GM04504 (cell line): ENCODE measurements at places on chromosomes 7 and 10.
A peak's percentile ranks its signal among the peaks of the same experiment; 100 is the strongest.

DNA sequence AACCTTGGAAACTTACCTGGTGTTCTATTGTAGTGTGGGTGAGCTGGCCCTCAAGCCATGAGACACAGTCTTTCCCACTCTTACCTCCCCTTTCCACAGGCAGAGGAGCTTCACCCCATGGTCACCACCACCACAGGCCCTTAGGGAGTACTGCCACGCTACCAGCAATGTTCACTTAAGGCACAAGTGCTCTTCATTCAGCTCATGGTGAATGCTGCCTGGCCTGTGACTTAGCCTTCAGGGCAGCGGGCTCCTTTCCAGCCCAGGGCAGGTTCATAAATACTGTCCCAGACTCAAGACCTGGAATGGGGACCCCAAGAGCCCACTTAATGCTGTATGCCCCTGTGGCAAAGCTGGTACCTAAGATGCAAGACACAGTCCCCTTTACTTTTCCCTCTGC is 109.4 kb downstream of the MYO3A start:
- no peak for DNase-seq

DNA sequence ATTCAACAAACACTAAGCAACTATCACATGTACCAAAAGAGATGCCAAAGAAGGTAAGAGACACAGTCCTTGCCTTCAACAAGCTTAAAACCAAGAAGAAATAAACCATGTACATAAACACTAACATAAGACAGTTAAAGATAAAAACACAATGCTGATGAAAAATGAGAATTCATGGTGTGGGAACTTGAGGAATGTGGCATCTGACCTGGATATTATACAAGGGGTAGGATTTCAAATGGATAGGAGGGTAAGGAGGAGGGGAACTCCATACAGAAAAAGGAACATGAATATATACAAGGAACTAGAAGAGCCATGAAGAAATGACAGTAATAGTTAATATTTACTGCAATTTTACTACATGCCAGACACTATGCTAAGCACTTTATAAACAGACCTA is 11.0 kb downstream of the HIBADH start:
- DNase-seq, result no peak

- DNase-seq, result peak; percentile 6
Observed at GRCh38 chr10:80535671-80536360, 1.9 kb upstream of the SH2D4B start.

DNA sequence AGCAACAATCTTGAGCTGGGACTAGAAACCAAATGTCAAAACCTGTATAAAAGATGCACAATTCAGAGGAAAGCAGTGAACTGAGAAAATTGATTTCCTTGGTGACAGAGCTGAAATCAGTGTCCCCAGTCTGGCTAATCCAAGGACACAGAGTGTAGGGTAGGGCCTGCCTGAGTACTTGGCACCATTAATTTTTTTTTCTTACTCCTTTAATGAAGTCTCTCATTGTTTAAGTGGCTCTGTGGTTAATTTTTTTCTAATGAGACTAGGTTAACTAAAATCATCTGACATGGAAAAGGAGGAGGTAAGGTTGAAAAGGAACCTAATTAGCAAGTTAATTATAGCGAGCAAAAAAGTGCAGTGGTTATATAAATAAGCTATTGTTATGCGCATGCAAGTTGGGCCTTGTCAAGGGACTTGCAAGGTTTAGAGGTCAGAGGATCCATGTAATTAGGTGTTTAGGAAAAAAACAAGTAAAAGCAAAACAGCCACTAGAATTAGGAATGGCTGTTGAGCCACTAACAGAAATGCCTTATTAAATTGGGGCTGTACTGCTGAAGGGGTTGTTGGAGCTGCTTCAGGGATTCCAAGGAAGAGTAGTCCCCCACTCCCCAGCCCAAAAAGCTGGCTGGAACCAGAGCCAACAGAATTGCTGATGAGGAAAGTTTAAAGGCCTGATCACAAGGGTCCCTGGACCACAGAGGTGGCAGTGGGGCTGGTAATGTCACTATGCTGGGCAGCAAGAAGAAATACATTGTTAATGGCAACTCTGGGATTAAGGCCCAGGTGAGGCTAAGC is 58.9 kb upstream of the STRIP2 start:
- no peak for DNase-seq

- no peak for DNase-seq
Observed at GRCh38 chr10:3605882-3606281, 179.1 kb downstream of the KLF6 start.

GRCh38 chr10:33133557-33133956 is 175.5 kb upstream of the ITGB1 start:
- no peak for DNase-seq

DNA sequence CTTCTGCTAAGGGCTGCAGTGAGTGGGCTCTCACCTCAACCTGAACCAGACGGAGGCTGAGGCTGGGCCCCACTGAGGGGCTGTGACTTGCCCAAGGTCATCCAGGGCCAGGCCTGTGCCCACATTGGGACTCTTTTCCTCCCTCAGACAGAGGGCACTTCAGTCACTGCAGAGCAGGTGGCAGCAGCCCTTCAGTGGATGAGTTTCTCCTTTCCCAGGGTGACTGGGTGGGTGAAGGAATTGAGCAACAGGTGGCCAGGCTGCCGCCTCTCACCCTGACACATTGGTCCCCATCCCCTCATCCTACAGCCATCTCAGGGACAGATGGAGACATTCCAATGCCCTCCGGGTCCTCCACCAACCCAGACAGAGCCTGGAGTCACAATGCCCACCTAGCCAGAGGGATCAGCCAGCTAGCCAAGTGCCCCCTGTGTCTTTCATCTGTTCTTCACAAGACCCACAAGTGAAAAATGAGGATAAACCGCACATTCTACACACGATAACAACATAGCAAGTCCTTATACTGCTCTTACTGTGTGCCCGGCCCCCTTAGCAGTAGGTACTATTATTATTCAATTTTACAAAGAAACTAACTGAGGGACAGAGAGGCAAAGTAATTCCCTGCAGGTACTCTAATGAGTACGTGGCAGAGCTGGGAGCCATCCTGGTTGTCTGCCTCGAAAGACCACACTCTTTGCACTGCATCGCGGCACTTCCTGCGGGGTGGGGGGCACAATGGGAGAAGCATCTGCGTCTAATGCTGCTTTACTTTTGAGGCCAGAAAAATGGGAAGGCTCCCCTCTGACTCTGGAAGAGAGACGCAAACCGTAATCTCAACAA is 1.7 kb upstream of the SLC18A3 start:
- DNase-seq, result no peak

DNA sequence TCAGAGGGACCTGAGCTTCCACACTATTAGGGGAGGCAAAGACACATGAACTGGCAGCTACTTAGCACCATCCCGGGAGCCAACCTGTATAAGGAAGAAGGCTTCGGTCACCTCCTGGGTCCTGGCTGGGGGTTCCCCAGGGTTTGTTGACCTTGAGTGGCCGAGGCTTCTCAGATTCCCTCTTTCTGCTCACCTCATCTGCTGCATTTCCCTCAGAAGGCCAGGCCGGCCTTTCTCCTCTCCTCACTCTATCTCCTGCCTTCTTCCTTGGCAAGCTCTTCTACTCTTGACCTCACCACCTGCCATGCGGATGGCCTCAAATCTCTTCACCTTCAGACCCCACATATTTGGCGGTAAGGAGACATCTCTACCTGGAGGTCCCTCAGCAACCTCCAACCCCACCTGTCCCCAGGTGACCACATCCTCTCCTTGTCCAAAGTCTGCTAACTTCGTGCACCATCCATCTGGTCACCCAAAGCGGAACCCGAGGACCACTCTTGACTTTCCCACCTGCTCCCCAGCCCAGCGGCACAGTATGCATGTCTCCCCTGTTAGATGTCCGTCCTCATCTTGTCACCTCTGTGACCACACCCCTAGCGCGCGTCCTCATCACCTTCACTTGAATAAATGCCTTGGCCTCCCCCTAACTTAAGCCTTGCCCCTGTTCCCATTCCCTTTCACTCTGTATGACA is 133.8 kb upstream of the UNC5B start:
- DNase-seq, result no peak

- no peak for DNase-seq
Observed at GRCh38 chr7:102147008-102147407, 139.7 kb upstream of the SH2B2 start.

DNA sequence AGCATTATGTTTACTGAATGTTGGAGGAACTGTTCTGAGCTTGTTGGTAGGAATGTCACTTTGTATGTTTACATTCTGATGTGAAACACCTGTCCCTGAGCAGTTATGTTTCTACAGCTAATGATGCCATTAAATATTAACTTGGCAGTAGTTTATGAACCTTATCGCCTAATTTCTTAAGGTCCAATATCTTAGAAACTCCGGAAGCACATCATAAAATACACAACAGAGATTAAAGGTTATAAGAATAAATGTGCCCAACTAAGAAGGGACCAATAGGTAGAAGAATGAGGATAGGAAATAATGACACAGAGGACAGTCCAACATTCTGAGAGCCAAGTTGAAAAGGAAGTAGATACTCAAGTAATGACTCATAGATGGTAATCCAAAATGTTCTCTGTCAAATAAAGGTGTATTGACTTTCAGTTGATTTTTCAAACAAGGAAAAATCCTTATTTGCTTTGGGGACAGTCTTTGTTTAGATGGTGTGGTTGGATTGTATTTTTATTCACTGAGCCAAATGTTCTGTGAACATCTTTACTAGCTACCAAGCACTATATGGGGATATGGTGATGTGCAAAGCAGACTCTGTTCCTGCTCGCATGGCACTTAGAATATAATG is 31.9 kb downstream of the LCOR start:
- DNase-seq, result no peak

DNA sequence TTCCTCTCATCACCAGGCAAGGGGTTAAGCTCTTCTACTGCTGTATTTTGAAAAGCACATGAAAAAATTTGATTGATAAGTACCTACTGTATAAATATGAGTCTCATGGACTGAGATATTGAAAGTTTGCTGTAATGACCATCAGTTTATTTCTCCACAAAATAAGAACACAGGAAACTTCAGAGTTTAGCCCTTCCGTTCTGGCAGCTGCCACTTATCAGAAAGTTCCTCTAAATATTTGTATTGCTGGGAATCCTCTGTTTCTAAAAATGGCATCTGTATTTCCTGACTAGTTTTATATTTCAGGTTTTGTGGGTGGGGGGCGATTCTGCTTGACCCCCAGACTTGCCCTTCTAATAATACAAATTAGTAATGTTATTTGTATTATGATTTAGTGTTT is 92.0 kb downstream of the LYZL2 start:
- DNase-seq, result no peak

- no peak for DNase-seq
Observed at GRCh38 chr7:117134889-117135552, 181.7 kb downstream of the ST7 start.

DNA sequence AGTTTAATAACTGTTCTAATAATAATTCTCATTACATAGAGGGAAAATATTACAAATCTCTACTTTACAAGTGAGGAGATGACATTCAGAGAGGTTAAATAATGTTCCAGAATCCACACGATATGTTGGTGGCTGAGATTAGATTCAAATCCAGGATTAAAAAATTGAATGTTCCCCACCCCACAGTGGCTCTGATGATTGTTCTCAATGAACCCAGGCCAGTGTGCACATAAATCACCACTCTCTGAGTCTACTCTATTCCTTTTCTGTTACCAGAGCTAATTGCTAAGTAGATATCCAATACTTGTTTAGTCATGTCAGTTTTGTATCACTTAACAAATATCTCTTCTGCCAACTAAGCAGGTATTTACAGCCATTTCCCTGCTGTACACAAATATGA is 281.0 kb downstream of the ABCA13 start:
- no peak for DNase-seq

GRCh38 chr10:65419629-65420028 is 1506.2 kb upstream of the LRRTM3 start:
- no peak for DNase-seq

DNA sequence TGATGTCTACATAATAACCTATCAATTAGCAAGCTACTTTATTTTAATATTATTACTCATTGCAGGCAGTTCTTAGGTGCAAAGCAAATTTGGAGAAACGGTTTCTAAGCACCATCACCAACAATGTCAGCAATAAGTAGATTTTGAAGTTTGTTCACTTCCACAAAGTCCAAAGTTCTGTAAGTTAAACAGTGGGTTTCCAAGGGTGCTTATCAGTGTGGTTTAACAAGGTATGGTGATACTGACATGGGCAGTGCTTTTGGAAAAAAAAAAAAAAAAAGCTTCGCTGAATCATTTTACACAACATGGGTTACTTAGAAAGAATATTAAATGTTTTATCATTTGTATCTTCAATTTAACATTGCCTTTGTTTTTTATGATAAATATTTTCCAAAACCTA is 101.8 kb downstream of the SPAG6 start:
- DNase-seq, result no peak

- DNase-seq, result no peak
Observed at GRCh38 chr10:29057822-29058331, 231.0 kb upstream of the LYZL1 start.

GRCh38 chr10:88428442-88428841 is 154.7 kb downstream of the RNLS start:
- peak; percentile 14 for DNase-seq

DNA sequence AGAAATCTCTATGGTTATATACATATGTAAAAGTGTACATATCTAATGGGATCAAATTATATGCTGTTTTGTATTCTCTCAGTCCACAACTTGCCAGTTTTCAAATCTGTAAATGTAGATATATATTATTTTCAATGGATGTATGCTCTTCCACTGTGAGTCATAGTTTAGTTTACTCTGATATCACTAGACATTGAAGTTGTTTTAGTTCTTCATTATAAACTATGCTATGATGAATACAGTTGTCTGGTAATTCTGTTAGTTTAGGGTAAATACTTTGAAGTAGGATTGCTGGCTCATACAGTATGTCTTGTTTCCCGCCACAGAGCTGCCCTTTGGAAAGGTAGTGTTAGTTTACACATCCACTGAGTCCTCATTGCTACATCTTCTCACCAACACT is 25.2 kb downstream of the SDK1 start:
- no peak for DNase-seq

DNA sequence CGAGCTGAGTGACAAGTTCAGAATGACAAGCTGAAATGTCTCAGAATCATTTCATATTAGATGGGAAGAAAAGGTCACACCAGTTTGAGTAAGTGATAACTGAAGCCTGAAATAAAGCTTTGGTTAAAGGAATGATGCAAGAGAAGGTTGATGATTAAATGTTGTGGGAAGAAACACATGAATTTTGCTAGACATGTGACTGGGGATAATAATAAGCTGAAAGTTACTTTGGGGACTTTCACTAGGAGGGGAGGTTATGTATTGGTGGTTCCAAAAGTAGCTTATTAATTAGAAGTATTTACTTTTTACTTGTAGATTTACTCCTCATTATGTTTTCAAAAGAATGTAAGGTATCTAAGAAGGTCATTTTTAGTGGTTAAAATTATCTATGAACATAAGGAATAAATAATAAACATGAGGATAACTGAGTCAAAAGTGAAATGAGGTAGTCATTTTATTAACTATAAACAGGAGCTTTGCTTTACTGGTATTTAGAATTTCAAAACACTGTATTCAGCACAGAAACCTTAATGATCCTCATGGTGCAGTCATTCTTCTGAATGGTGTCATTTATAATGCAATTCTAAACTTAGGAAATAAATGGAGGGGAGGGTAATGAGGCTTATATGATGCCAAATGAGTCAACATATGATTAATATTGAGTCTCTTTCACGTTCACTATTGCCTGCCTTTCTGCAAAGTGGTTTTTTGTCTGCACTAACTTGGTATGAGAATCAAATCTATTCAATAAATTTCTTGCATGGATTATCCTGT is 63.7 kb downstream of the PRKG1 start:
- peak; percentile 58 for DNase-seq
